Gastroesophageal sphincter (tissue), 4 donors: ENCODE measurements at places on chromosomes 2 and 18. TPM values are rescaled to one million over a fixed set of nuclear protein-coding genes. Genes with fewer than 3 reads are reported as not detected.

DNA sequence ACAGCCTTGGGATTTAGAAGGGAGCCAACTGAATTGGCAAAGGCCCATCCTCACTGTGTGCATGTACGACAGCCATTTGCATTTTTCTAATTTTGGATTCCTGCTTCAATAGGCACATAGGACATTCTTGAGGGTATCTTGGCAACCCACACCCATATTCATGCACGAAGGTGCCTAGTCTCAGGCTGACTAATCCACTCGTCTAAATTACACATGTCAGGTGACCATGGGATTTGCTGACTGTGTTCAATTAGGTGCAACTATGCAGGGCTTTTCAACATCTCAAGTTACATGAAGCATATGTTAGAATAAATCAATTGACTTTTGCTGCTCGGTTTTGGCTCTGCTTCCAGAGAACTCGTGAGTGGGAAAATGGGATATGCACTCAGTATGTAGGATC is 249.7 kb downstream of the SP3 start:
- ATAC-seq: no peak

GRCh38 chr18:59087391-59087790 is 52.3 kb upstream of the SEC11C start:
- no peak for ATAC-seq

DNA sequence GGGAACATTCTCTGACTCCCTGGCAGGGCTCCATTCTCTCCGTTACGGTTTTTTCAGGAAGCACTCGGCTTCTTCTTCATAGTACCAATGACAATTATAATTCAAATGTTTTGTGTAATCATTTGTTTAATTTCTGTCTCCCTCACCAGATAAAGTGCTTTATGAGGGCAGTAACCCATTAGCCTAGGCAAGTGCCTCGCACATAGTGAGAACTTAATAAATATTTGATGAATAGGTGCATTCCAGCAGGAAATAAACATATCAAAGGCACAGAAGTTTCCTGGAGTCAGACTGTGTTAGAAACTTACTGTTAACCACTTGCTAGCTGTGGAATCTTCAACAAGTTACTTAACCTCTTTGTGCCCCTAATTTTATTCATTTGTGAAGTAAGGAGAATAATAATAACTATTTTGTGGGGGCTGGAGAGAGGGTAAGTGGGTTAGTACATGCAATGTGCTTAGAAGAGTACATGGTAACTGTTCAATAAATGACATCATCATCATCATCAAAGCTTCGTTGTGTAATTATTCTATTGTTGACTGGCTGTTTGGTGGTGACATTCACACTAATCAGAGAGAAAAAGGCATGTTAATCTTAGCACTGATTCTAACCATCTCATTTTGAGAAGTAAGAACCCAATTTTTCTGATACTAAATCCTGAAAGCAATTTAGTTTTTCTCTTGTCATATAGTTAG is 352.3 kb downstream of the INSIG2 start:
- no peak for ATAC-seq

The ZEB2 gene
- total RNA-seq: 95.7 TPM
